Thoracic aorta (tissue), 2 donors: ENCODE measurements at places on chromosomes 2 and 18.

DNA sequence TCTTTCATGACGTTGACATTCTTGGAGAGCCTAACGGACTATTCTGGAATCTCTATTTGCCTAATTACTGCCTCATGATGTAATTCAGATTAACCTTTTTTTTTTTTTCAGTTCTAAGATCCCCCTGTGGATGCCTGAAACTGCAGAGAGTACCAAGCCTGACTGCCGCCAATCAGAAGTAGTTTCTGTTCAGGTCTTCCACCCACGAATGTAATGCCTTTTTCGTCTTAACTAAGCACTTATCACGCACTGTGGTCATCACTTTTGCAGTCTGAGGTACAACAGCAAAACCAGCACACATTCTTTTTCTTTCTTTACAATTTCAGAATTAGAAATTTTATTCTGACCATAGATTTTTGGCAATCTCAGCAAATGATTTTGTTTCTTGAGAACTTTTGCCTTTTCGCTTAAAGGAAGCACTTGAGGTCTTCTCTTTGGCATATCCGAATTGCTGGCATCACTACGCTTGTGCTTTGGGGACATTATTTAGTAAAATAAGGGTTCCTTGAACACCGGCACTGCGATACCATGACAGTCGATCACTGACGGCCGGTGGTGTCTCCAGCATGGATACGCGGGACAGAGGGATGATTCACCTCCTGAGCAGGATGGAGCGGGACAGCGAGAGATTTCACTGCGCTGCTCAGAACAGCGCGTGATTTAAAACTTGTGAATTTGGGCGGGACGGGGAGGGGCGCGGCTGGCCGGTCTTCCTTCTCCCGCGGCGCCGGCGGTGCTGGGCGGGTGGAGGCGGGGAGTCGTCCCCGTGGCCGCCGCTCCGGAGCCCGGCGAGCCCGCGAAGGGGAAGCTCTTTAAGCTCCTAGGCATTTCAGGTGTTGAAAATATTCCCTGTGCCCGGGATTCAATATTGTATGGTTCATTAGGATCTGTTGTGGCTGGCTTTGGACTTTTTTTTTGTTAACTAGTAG is 32.0 kb upstream of the GPR55 start:
- no peak for DNase-seq

- DNase-seq = no peak
These were observed 30.5 kb upstream of the ITGAV start for GRCh38 chr2:186559370-186559769.

- DNase-seq = no peak
These were observed 170.1 kb upstream of the HAAO start for GRCh38 chr2:42962508-42962953.

DNA sequence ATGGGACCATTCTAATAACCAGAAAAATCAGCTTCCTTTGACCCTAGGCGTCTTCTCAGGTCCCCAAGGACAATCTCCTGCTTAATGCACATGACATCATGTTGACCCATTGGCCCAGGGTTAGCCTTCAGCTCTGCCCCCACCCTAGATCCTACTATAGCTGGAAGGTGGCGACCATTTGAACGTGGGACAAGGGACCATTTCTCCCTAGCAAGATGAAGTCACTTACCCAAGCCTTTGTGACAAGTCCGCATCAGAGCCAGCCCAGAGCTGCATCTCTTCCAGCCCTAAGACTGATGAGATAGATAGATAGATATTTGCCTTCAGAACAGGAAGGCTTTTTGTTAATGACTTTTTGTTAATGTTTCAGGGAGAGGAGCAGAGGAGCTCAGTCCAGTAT is 28.2 kb upstream of the TAF1B start:
- no peak for DNase-seq

DNA sequence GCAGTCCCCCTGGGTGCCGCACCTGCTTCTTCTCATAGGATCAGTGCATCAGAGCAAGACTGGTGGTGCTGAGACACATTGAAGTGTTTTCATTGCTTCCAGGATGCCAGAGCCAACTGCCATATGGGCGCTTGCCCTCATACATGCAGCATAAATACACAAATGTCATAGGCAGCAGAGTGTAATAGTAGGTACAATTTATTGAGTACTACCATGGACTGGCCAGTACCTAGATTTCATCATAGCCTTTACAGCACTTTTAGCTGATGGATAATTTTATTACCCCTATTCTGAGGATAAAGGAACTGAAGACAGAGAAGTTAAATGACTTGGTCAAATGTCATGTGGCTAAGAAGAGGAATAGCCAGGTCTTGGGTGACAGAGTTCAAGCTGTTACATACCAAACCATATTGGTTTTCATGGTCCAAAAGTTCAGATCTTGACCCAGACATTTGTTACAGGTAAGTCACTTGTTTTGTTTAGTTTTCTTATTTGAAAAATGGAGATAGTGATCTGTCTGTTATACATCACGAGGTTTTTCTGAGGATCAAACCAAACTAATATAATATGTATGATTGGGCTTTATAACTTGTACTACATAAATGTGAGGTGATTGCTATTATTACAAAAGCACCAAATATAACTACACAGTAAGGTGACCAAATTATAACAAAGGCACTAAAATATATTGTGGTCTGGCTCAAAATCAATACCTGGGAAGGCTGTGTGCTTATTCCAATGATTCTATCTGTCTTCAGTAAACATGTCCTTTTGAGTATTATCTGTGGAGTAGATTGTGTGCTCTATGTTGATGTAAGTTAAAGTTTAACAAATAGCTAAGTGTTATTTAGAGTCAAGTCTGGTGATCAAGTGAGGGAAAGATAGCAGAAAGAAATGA is 151.9 kb upstream of the CYRIA start:
- no peak for DNase-seq

DNA sequence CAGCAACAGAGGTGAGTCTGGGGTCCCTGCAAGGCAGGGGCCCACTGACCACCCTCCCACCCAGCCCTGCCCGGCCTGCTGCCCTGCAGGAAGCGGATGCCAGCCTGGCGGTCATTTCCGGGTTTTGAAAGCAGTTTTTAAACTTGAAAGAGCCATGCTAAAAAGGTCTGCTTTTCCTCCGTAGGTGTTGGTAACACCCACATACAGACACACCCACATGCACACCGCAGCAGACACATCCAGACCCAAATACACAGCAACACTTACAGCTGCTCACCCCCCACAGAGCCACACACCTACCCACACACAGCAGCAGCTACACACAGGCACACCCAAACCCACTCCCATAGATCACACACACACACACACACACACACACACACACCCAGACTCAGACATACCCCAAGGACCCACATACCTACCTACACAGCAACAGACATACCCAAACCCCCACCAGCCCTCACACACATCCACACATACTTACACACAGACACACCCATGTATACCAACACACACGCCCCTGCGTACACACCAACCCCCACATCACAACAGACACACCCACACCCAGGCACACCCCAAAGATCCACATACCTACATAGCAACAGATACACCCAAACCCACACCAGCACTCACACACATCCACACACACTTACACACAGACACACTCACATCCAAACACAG is 7.6 kb downstream of the ZFP36L2 start:
- no peak for DNase-seq

- no peak for DNase-seq
These were observed 20.0 kb downstream of the MERTK start for GRCh38 chr2:111918383-111918806.

DNA sequence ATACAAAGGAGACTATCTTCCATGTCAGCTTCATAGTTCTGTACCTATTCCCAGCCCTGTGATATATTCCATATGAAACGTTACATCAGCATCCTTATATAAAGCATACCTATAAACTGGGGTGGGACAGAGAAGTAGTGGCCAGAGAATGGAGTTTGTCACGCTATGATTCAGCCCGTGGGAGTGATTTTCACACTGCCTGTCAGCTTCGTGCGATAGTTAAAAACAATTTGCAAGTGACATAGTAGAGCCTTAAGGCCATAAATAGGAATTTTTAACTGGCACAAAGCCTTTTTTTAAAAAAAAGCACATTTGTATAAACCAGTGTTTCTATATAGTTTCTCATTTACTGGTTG is 30.2 kb downstream of the PKP4 start:
- no peak for DNase-seq

DNA sequence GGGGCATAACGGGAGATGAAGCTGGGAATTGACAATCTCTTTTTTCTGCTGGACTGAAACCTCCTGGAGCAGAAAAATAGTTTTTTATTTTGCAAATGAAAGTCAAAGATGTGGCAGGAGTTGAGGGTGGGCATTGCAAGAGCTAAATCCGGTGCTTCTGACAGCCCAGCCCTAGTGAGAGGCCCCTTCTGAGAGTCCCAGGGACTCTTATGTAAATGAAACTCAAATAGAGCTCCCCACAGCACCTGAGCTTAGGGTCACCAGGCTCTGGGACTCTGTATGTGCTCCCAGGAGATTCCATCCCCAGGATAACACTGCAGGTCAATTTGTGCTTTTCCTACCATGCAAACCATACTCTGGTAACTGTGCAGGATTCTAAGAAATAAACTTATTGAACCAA is 192.8 kb downstream of the ANKRD30B start:
- DNase-seq = no peak

GRCh38 chr18:77960791-77961410 is 711.3 kb downstream of the GALR1 start:
- DNase-seq = no peak

DNA sequence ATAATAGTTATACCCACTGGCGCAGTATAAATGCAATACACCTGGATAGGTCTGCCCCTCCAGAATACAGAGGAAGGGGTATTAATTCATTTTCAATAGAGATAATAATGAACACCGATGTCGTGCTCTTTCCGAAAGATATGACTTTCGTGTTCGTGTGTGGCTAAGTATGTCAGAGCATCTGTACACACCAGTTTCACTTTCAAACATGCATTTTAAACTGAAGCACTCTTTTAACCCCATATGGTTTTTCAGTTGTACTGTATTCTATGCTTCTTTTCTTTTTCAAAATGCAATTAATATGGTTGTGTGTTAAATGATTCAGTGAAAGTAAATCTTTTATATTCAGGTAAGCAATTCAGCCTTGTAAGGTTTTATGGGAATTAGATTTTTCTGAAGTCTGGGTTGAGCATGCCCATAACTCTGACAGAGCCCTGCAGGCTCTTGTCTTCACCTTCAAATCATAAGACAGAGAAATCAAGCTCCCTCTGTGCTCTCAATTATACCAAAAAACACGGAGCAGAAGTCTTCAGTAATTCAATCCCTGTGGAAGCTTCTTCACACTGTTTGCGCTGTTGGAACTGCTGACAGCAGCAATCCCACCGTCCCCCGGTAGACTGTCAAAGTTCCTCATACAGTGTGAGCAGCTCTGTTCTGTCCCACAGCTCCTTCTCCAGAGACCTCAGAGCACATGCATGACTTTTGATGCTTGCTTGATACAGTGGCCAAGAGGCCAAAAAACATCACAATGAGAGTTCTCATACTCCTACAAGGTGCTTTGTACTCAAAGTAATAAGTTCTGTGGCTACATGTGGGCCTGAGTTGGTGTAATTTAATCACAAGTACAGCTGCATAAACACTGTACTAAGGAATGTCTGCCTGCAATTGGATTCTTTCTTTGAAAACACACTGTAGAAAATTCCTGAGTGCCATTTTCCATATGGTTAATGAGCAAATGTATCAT is 186.8 kb downstream of the ZNF521 start:
- DNase-seq = no peak

DNA sequence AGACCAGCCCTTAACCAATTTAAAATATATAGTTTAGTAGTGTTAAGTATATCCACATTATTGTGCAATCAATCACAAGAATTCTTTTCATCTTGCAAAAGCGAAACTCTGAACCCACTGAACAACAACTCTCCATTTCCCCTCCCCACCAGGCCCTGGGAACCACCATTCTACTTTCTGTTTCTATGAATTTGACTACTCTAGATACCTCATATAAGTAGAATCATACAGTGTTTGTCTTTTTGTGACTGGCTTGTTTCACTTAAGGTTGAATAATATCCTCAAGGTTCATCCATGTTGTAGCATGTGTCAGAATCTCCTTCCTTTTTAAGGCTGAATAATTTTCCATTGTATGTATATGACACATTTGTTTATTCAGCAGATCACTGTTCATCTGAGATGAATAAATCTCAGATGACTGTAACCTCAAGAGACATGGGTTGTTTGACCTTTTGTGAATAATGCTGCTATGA is 8.1 kb upstream of the SOS1 start:
- DNase-seq = no peak

- no peak for DNase-seq
These were observed 65.4 kb upstream of the ST8SIA3 start for GRCh38 chr18:57286949-57287348.
